Sciatic nerve (tissue), 2 donors: ENCODE measurements at places on chromosomes 1 and 21. TPM values are rescaled to one million over a fixed set of nuclear protein-coding genes. Genes with fewer than 3 reads are reported as not detected.

DNA sequence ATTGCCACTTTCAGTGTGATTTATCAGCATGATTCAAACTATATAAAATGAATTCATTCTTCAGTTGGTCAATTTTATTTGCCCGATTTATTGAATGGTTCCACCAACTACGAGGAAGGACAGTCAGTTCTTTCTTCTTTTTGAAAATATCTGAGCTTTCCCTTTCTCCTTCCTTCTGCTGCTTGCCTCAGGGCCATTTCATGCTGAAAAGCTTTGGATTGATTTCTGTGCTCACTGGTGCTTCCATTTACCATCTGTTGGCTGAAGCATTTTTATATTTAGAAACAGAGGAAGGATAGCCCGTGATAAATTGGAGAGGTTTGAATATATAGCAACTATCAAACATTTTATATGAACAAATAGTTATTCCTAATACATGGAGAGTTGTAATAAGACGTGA, 68.9 kb upstream of the ADAMTS5 start:
- no peak for DNase-seq

- no peak for DNase-seq
Measured at GRCh38 chr1:67532452-67533216, 102.4 kb upstream of the SERBP1 start.

DNA sequence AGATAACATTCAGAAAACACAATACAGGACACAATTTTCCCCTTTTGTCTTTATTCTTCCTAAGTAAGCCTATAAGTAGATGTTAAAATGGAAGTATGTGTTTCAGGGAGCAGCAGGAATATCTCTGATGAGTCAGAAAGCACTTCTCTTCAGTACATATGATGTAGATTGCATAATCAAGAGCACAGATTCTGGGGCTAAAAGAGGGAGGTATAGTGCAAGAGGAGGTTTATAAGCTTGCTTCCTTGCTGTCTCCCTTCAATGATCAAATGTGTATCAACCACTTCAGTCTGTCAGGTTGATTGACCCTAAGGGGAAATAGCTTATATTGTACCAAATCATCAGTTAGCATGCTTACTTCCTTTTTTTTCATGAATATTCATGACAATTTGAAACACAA, 822.8 kb downstream of the BRINP3 start:
- DNase-seq, result no peak

DNA sequence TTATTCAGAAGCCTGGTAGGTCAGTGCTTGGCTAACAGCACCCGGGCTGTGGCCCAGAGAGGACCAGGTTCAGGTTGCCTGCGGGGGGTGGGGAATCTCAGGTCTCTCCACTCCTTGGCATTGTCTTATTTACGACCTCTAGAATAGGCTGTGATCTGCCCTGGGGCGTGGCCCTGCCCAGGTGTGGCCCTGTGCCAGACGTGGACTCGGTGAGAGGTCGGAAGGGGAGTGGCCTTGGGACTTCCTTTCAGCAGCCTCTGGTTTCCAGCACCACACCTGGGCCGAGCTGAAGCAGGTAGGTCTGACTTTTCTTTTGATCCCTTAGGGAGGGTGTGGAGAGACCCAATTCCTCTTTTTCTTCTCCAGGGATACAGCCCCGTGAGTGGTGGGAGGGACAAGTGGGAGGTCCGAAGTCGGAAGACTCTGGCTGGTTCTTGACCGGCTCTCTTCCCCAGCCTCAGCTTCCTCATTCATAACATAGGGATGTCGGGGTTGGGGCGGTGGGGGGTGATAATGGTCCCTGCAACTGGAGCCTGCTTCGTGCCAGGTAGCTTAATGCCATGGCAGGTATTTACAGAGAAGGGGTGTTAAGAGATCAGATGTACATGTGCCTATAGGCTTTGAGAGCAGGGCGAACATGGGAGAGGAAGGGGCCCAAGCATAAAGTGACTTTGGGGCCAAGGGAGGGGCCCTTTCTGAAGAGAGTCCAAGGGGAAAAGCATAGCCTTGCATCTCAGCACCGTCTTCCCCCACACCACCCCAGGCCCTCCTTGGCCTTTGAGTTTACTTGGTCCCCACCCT, 16.5 kb downstream of the ACOT11 start:
- no peak for DNase-seq

DNA sequence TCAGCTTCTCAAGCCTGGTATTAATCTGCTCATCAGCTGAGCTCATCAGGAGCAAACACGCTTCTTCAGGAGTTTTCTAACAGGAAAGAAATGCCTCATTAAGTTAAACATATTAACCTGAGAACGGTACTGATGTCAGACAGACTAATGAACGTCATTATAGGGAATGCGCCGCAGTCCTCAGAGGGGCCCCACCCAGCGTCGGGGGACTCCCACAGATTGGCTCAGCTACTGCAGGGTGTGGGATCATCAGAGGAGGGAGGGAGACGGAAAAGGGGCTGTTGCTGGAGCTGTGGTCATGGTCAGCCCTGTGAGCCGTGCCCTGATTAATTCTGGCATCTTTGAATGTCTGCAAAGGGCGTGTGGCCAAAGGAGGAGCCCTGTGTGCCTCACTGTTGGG, 348.5 kb downstream of the PTPRU start:
- DNase-seq, result no peak

- no peak for DNase-seq
Measured at GRCh38 chr1:119748040-119748439, 20.7 kb downstream of the HMGCS2 start.

GRCh38 chr1:246794828-246795671, 70.8 kb downstream of the SCCPDH start:
- no peak for DNase-seq

- no peak for DNase-seq
Measured at GRCh38 chr1:228354390-228355320, 52.0 kb downstream of the TRIM11 start.

DNA sequence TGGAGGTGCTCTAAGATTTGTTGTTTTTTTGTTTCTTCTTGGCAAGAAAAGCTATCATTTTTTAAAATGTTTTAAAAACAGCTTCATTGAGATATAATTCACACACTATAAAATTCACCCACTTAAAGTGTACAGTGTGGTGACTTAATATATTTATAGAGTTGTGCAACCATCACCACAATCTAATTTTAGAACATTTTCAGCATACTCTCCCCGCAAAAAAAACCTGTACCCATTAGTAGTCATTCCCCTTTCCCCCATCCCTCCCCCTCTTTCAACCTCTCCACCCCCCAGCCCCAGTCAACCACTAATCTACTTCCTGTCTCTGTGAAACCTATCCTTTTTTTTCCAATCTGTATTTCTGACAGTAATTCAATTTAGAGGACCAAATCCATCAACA, 30.6 kb downstream of the ZC3H11B start:
- DNase-seq, result no peak

DNA sequence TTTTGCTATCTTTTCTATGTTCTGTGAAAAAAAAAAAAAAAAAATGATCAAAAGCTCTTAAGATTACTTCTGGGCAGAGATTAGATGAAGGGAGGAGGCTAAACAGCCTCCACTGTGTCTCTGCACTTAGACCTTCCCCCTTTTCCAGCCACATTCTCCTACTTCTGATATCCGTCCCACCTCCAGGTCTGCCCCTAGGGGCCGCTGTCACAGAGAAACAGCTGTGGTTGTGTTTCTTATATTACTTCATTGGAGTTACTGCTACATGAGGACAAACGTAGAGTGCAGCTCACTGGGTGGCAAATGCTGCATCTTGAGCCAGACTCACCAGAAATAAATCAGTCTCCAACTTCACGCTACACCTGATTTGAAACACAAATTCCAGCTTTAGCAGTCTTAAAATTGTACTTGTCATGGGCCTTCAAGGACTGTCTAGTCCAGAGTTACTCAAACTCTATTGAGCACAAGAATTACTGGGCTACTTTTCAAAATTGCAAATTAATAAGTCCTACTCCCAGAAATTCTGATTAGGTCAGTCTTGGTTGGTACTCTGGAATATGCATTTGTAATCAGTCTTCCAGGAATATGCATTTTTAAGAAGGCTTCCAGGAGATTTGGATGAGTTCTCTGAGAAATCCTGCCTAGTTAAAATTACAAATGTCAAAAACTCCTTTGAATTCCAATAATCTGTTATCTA, 125.2 kb upstream of the PTBP2 start:
- DNase-seq, result no peak

DNA sequence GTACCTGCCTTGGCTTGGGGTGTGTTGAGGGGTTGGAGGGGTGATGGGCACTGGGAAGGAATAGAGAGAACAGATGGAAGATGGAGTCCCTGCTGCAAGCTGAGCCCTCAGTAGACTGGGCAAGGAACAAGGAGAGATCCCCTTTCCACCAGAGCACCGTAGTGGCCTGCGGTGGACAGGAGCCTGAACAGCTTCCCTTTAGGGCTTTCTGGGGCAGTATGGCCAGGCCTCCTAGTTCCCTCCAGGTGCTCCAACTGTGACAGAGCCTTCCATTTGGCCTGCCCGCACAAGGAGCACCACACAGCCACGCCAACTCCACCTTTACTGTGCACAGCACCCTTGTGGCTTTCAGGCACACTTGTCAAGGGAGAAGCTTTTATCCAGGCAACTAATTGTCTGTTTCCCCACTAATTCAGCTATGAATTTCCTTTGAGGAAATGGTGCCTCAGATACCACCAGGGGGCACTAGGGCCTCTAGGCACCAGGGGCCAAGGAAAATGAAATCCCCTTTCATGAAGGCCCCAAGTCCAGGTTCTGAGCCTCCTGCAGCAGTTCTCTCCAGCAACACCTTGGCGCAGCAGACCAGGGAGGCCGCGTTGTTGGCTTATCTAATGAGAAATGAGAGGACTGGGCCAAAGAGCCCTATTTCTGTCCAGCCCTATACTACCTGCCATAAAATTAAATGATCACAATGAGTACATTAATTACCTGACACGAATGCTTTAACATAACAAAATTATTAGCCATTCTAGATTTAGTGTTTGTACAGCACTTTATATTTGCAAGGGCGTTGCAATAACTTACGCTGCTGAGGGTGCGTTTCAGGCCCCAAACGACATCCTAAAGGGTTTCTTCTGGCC, 23.1 kb upstream of the ERI3 start:
- peak; percentile 65 for DNase-seq

DNA sequence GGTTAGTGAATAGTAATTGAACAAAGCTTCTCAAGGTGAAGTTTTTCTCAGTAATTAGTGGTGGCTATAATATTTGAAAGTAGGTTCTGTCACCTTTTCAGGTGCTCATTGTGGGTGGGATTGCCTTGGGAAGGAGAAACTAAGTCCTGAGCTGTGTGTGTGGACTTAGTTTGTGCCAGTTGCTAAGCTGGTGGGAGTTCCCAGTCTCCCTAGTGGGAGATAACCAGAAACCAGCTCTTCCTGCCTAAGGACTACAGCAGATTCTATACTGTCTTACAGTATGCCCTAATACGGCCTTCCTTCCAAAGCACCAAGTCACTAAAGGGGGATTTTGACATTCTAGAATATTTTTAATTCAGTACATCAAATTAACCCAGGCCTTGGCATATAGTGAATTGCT, 94.3 kb downstream of the PTBP2 start:
- no peak for DNase-seq

GRCh38 chr1:174114788-174115448, 44.4 kb upstream of the RABGAP1L start:
- DNase-seq, result no peak

- no peak for DNase-seq
Measured at GRCh38 chr1:112263453-112263852, 132.6 kb upstream of the CTTNBP2NL start.

DNA sequence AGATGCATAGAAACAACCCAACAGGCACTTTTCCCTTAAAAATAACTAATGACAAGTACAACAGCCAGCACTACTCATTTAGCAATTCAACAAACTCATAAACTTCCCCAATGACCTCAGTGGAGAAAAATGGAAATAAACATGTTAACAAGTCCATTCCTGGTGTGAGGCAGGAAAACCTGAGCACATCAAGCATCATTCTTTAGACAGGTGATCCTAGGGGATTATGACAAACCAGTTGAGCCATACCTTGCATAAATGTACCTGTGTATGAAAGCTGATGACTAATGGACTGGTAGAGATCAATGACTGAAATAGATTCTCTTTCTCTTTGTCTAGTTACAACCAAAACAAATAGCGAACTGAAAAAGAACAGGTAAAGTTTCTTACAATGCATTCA, 7.0 kb downstream of the COL24A1 start:
- DNase-seq, result no peak

GRCh38 chr1:201696217-201696761, 132.7 kb upstream of the IPO9 start:
- DNase-seq, result peak; percentile 89

GRCh38 chr1:79089946-79090345, 83.4 kb upstream of the ADGRL4 start:
- DNase-seq, result no peak

GRCh38 chr1:16913833-16914662, 7.7 kb upstream of the CROCC start:
- peak; percentile 94 for DNase-seq

GRCh38 chr1:112298558-112298957, 97.5 kb upstream of the CTTNBP2NL start:
- no peak for DNase-seq

DNA sequence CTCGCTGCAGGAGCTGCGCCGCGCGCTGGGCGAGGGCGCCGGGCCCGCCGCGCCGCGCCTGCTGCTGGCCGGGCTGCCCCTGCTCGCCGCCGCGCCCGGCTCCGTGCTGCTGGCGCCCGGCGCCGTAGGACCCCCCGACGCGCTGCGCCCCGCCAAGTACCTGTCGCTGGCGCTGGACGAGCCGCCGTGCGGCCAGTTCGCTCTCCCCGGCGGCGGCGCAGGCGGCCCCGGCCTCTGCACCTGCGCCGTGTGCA, 730 bp downstream of the OLIG1 start:
- no peak for DNase-seq

GRCh38 chr1:234486858-234487840, 8.2 kb upstream of the TARBP1 start:
- DNase-seq, result no peak

DNA sequence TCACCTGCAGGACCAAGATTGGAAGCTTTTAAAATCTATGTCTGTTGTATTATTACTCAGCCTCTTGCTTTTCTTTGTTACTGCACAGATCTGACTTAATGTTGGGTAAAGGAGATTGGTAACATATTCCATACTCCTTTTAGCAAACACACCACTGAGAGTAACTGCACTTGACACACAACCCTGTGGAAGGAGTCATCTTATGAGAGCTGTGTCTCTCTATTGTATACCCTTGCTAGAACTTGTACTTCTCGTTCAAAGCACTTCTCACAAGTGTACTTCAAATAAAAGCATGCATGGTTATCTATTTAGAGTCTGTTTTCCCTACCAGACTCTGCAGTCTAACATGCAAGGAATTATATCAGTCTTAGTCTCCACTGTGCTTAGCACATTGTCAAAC, 813.4 kb downstream of the ADGRL2 start:
- no peak for DNase-seq

- DNase-seq, result no peak
Measured at GRCh38 chr1:11539850-11540772, 61.2 kb downstream of the DISP3 start.

GRCh38 chr1:89765774-89766173, 55.1 kb upstream of the LRRC8D start:
- DNase-seq, result no peak

The ASPM gene
- total RNA-seq, result 0.45 TPM

The TMIGD3 gene
- total RNA-seq, result 1.2 TPM

The CLDN19 gene
- 243 TPM for total RNA-seq

The TCEANC2 gene
- total RNA-seq, result 7.7 TPM

The AMPD1 gene
- not detected for total RNA-seq

The AVPR1B gene
- not detected for total RNA-seq

The HTR1D gene
- 2.1 TPM for total RNA-seq

The LMOD1 gene
- 41.6 TPM for total RNA-seq

The CYP4A22 gene
- 0.58 TPM for total RNA-seq

The OPTC gene
- total RNA-seq, result not detected

The G0S2 gene
- 93.0 TPM for total RNA-seq

The UTS2 gene
- total RNA-seq, result not detected

The SYT14 gene
- 3.8 TPM for total RNA-seq

The S100A7 gene
- 0.85 TPM for total RNA-seq

The FCER1A gene
- 3.5 TPM for total RNA-seq

The CAMK1G gene
- total RNA-seq, result 0.18 TPM
